ENCODE measurements at places on chromosomes 2 and 18.

- H3K4me3 ChIP-seq, result no peak overlapping the region
- no peaks in the 10 kb centered on the region for H3K4me1 ChIP-seq
- no peak overlapping the region for H3K27ac ChIP-seq
- H3K27me3 ChIP-seq, result no peaks in the 10 kb centered on the region
- H3K36me3 ChIP-seq, result no peaks in the 10 kb centered on the region
Measured at GRCh38 chr2:236317938-236318396, 53.8 kb upstream of the ASB18 start.

GRCh38 chr2:120832296-120833070 lies 96.8 kb downstream of the GLI2 start:
- no peak overlapping the region for H3K27ac ChIP-seq
- no peaks in the 10 kb centered on the region for H3K27me3 ChIP-seq
- no peak overlapping the region for H3K4me3 ChIP-seq
- no peak for DNase-seq

GRCh38 chr2:224217962-224218347 lies 178.9 kb upstream of the SERPINE2 start:
- no peak overlapping the region for H3K27ac ChIP-seq
- no peaks in the 10 kb centered on the region for H3K27me3 ChIP-seq

GRCh38 chr2:204687776-204688175 lies 142.5 kb downstream of the PARD3B start:
- no peaks in the 10 kb centered on the region for H3K36me3 ChIP-seq
- DNase-seq, result no peak
- H3K27me3 ChIP-seq, result no peaks in the 10 kb centered on the region
- no peak overlapping the region for H3K27ac ChIP-seq

All from breast epithelium (tissue), 4 donors.